HAP-1 (cell line): ENCODE measurements at places on chromosomes 7 and 10.

- DNase-seq: peak; percentile 24
Observed at GRCh38 chr7:143289421-143289820, 1.3 kb downstream of the CASP2 start.

DNA sequence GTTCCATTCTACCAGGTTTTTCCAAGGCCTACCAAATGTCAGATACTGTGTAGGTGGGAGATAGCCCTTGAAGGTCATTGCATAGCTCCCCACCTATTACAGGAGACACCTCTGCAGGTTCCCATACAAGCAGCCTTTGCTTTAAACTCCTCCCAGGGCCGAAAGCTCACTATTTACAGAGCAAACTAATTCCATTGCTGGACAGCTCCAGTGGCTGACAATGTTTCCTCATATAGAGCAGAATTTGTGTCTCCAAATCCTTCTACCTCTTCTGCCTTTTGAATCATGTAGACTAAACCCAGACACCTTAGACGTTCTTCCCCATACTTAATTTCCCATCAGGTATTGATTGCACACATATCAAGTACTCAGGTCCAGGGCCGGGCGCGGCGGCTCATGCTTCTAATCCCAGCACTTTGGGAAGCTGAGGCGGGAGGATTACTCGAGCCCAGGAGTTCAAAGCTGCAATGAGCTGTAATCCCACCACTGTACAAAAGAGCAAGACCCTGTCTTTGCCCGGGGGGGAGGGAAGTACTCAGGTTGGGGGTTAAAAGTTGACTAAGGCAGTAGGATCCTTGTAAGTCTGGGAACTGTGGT is 2.1 kb downstream of the CNNM1 start:
- DNase-seq: peak; percentile 29

DNA sequence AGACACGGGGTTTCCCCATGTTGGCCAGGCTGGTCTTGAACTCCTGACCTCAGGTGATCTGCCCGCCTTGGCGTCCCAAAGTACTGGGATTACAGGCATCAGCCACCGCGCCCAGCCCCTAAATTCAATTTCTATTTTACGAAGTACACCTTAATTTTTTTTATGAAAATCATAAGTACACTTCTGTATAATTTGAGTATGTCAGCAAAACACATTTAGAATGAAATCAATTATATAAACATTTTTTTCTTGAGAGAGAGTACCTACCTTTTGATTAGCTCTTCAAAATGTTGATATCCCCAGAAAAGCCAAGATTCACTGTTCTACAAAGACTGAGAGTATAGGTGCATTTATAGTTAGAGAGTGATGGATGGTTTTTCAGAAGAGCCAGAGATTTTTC is 20.5 kb upstream of the ITGA8 start:
- DNase-seq: no peak

GRCh38 chr10:121845044-121845784 is 82.6 kb downstream of the ATE1 start:
- no peak for DNase-seq

DNA sequence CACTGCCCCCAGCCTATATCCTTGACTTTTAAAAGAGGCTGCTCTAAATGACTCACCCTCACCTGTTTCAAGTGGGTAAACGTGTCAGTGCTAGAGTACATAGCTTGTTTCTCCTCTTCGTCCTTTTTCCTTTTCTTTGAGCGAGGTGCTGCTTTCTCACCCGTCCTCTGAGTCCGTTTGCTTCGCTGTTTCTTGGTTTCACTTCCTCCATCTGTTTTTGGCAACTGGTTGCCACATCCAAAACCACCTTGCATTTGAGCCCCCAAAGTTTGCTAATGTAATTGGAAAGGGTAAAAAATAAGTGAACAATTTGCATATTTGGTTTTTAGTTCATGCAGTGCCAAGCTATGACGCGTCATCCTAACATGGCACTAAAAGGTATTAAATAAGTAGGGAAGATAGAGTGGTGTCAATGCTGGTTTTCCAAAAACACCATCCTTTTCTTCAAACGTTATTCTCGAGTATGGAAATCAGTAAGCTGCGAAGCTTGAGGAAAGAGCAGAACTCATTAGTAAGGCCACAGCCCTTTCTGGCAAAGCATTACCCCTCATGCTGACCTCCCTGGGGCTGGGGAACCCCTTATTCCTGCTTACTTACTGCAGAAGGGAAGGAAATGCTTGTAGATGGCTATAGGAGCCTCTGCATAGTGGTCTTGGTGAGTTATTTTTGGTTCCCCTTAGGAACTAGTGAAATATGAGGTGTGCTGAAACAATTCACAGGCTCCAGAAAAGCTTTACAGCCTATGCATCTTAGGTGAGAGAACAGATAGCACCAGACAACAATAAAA is 133.5 kb downstream of the GALNT11 start:
- DNase-seq: no peak

GRCh38 chr10:125761961-125762360 is 13.7 kb downstream of the MMP21 start:
- DNase-seq: no peak
